ENCODE measurements at places on chromosomes 16 and 17.

DNA sequence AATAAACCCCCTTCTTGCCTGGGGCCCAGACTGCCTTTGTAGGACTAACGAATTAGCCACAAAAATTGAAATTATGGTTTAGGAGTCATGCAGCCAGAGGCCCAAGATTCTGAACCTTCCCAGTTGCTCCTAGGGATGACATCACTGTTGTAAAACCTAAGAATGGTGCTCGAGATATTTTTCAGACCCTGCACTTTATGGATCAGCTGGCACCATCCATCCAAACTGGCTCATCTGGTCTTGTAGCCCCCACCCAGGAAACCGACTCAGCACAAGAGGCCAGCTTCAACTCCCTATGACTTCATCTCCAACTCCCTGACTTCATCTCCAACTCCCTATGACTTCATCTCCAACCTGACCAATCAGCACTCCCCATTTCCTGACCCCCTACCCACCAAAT lies 10.9 kb upstream of the EVPL start:
- DNase-seq, result no peak

DNA sequence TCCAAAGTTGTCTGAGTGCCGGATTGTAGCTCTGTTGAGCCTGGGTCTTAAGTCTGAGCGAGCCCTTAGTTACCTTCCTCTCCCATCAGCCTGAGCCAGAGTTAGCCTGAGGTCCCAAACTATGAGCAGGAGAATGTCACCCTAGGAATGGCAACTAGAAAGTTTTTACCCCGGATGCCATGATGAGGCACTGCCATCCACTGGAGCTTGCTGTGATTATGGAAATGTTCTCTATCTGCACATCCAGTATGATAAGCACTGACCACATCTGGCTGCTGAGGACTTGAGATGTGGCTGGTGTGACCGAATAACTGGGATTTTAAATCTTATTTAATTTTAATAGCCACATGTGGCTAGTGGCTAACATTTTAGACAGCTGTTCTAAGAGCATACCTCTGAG lies 550.0 kb downstream of the CDH13 start:
- DNase-seq, result no peak

GRCh38 chr17:51341457-51341856 lies 81.1 kb downstream of the UTP18 start:
- no peak for DNase-seq

DNA sequence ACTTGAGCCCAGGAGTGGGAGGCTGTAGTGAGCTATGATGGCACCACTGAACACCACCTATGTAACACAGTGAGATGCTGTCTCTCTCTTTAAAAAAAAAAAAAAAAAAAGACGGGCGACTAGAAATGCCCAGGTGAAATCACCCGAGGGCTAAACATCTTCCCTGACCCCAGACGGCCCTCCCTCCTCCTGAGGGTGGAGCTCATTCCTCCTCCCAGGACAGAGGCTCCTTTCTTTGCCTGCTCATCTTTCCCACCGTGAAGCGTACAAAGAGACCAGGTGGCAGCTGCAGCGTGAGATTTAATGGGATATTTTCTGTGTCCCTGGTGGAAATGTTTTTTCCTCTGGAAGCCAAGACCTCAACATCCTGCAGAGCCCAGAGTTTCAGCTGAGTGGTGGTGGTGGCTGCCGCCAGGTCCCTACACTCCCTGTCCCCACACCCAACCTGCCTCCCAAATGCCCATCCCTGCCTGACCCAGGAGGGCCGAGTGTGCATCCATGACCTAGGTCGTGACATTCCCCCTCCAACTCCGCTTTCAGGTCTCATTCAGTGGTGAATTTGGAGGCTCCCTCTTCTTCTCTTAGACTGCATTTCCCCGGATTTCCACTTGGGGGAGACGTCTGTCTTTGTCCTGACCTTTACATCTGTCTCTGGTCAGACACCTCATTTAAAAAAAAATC lies 14.4 kb upstream of the GPRC5B start:
- DNase-seq, result no peak

DNA sequence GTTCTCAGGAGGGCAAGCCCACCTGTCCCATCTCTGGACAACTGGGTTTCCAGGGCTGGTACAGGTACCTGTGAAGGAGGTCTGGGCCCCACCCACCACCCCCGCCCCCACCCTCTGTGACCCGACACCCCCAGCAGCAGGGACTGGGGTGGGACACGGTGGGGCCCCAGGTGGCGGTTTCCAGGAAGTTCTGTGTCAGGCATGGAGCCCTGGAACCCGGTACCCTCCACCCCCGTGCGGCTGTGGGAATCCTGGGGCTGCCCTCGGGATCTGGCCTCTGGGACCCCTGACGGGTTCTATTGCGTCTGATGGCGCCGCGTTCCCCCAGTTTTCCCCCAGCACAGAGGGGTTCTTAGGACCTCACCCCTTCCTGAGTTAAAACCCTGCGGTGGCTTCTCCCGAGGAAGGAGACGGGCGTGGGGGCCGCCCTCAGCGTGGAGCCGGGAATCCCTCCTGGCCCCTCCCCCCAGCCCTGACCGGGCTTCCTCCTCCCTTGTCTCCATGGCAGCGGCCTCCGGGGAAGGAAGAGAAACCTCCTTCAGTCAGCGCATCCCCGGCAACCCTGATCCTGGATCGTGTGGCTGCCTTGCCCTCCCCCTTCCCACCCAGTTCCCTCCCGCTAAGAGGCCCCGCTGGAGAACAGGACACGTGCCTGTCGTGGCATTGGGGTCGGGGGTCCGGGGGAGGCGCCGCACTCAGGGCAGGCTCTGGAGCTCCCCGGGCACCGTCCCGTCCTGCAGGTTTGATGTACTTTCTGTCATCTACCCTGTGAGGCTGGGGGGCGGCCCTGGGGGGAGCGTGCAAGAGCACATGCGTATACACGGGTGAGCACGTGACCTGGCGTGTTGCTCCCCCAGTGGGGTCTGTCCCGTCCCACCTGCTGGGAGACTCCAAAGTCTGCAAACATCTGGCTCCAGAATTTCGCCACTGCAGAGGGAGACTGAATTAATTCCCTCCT lies 30.3 kb downstream of the CACNA1H start:
- DNase-seq, result no peak

Data from activated CD8-positive, alpha-beta memory T cell treated with anti-CD3 and anti-CD28 coated beads for 1 hour (primary cell).